Left renal pelvis (tissue), 4 donors: ENCODE measurements at places on chromosomes 1 and 21. TPM values are rescaled to one million over a fixed set of nuclear protein-coding genes. Genes with fewer than 3 reads are reported as not detected.

DNA sequence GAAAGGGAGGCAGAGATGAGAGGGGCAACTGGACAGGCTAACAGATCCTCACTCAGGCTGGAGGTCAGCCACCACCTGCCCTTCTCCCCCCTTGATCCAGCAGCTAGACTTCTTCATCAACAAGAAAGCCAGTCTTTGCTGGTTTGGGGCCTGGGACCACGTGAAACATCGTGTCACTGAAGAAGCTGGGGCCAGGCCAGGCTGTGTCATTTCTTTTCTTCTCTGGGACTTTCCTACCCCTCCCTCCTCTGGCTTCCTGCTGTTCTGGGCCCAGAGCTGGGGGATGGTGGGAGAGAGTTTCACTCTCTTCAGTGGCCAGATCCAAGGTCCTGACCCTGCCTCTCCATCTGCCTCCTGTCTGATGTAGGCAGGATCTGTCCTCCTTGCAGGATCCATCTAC lies 18.1 kb upstream of the SLC26A9 start:
- DNase-seq: no peak

DNA sequence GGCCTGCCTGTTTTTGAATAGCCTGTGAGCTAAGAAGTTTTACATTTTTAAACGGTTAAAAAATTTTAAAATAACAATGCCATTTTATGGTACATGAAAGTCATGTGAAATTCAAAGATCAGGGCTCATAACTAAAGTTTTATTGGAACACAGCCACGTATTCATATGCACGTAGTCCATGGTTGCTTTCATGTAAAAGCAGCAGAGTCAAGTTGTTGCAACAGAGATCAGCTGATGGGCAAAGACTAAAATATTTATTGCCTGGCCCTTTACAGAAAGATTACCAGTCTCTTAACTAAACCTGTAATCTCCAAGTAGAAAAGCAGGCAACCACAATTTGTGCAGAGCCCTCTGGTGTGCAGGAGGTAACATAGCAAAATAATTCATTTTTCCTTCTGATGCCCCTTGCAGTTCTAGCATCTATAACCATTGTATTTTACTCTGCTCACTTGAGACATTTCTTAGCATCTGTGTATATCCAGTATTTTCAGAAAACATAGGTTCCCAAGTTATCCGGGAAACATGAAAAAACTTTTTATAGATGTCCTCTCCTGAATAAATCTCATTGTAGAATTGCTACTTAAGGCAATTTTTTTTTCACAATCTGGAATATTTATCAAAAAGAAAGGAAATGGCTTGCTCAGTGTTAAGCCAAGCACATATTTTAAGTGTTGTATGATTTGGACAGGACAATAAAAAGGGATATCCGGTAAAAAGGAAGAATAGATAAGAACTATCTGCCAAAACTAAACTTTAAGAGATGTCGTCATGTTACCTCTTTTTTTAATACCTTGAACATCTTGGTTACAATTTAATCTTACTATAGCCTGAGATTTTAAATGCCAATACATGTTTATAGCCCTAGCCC lies 430.8 kb downstream of the PLPP3 start:
- no peak for DNase-seq

GRCh38 chr21:35189077-35189863 lies 140.2 kb upstream of the RUNX1 start:
- no peak for DNase-seq

DNA sequence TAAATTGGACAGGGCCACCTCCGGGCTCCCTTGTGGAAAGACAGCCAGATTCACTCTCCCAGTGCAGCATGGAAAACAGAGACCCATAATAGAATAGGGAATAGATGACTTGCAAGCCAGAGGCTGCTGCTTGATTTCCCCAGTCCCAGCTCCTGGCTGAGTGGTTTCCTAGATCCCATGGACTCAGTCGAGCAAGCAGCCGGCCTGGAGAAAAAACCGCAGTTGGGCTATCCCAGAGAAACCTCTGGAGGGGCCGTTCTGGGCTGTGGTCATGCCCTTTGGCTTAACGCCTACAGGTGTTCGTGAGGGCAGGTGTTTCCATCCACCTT lies 61.7 kb downstream of the ELK4 start:
- no peak for DNase-seq

- DNase-seq: no peak
These were observed 27.8 kb downstream of the GBP6 start for GRCh38 chr1:89391686-89392085.

- DNase-seq: no peak
These were observed 25.3 kb upstream of the SDC3 start for GRCh38 chr1:30933874-30934252.

GRCh38 chr1:67130673-67131072 lies 4.1 kb downstream of the C1orf141 start:
- DNase-seq: no peak

- no peak for DNase-seq
These were observed 32.0 kb upstream of the EXO1 start for GRCh38 chr1:241816008-241816407.

GRCh38 chr1:27872059-27872801 lies at the start of gene THEMIS2:
THEMIS2 (plus strand) TSS chr1:27872544; CDS start chr1:27872572, 28 bp downstream.
- no peak for DNase-seq

DNA sequence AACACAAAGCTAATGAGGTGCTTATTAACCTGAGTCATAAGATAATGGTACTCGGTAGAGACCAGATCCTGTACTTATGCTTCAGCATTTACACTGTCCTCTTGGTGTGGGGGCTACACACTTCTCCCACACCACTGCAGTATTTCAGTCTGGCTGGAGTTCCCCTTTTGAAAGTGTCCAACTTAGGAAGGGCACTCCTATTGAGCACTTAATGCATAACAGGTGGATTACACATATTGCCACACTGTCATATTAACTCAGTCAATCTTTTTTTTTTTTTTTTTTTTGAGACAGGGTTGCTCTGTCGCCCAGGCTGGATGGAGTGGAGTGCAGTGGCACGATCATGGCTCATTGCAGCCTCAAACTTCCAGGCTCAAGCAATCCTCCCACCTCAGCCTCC lies 1.5 kb downstream of the GPATCH4 start:
- DNase-seq: no peak

- DNase-seq: no peak
These were observed 11.6 kb upstream of the AKR7A3 start for GRCh38 chr1:19300211-19300610.

DNA sequence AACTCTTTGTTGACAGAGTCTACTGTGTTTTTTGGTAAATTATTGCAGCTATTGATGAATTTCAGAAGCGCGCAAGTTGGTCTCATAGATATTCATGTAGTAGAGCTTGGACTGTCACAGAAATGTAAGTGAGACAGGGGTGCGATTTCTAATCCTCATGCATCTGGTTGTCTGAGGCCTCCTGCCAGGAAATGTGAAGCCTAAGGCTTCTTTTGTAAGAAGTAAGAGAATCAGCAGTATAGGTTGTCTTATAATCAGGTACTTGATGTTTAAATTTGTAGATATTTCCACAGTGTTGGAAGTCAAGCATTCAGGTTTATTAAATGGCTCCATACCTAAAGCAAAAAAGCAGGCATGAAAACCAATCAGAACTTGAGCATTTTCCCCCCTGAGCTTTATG lies 332.9 kb upstream of the FMN2 start:
- DNase-seq: no peak

DNA sequence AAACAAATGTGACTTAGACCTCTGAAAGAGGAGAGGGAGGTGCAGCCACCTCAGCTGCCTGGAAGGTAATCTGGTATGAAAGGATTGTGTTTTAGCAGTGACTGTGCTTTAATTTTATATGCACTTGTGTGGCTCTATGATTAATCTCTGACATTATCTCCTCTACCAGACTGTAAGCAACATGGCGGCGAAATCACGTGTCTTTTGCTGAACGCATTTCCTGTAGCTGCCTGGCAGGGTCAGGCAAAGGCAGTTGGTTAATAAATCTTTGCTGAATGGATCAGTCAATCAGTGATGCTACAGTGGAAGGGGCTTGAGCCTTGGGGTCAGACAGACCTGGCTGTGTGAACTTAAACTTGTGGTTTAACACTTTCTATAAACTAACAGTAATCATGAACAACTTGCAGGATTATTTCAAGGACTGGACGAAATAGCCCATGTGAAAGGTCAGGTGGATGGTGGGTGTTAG lies 96.9 kb downstream of the ADSS2 start:
- DNase-seq: no peak

GRCh38 chr21:45352621-45353139 lies 52.3 kb upstream of the COL18A1 start:
- no peak for DNase-seq

GRCh38 chr1:89672489-89673183 lies 39.7 kb downstream of the LRRC8C start:
- no peak for DNase-seq

- no peak for DNase-seq
These were observed 76.7 kb upstream of the GPR88 start for GRCh38 chr1:100461222-100461621.

- no peak for DNase-seq
These were observed 129.1 kb upstream of the NGF start for GRCh38 chr1:115467196-115467595.

GRCh38 chr21:43195121-43196021 lies 26.6 kb downstream of the CRYAA start:
- DNase-seq: no peak

The S100A4 gene
- 106 TPM for polyA plus RNA-seq

- no peak for DNase-seq
These were observed 15.2 kb downstream of the BCAN start for GRCh38 chr1:156656806-156657740.

DNA sequence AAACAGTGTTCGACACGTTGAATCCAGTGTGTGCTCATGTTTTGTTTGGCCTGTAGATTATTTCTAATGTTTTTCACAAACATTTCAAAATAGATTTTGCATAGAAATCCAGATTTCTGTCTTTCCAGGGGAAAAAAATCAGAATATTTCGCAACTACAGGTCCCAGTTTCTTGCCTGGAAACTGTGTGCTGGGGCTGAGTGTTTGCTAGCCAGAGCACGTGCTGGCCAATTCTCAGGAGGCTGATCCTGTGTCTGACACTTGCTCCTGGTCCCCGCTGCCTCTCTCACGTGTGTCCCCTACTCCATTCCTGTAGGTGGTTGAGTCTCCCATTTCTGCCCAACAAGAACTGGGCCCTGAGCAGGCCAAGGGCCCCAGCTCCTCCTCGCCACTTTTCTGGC lies 2.4 kb downstream of the MAB21L3 start:
- no peak for DNase-seq

The CFHR3 gene
- polyA plus RNA-seq: 1.1 TPM

GRCh38 chr1:151540021-151540981 lies at the start of gene TUFT1:
TUFT1 (plus strand) TSS chr1:151540309; CDS start chr1:151540367, 58 bp downstream.
- DNase-seq: peak; percentile 78

The CELA3A gene
- not detected for polyA plus RNA-seq

GRCh38 chr1:54362881-54363340 lies 43.3 kb downstream of the SSBP3 start:
- DNase-seq: no peak

DNA sequence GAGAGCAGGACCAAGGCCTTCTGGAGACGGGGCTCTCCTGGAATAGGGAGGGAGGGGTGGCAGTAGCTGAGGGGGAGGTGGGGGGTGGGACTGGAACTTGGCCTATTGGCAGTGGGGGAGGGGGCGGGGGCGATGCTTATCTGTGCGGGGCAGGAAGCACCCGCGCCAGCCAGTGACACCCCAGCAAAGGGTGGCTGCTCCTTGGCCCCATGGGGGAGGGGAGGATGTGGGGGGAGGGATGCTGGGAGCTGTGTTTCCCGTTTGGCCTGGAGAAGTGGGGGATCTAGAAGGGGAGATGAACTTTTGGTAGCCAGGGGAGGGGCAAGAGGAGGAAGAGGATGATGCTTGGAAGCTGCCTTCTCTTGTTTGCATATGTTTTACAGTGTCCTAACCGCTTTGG lies 11.0 kb downstream of the ZBTB7B start:
- DNase-seq: no peak

GRCh38 chr1:235495551-235495950 lies 8.7 kb downstream of the B3GALNT2 start:
- DNase-seq: no peak

GRCh38 chr1:209383907-209384709 lies 199.4 kb upstream of the CAMK1G start:
- DNase-seq: no peak

DNA sequence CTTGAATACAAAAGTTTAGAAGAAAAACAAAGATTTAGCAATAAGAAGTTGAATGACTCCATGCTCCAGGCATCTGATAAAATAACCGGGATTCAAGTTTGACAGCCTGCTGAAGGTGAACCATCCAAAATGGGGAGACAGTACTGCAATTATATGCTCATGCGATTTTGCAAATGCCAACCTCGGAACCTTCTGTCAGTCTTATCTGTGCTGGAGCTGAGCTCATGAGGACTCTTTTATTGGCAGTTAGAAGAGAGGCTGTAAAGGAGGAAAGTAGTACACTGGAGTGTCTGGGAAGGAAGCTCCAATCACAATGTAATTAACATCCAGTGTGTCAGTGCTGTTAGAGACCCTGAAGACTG lies 170.0 kb downstream of the GALNT2 start:
- DNase-seq: no peak

The MFN2 gene
- 59.4 TPM for polyA plus RNA-seq

DNA sequence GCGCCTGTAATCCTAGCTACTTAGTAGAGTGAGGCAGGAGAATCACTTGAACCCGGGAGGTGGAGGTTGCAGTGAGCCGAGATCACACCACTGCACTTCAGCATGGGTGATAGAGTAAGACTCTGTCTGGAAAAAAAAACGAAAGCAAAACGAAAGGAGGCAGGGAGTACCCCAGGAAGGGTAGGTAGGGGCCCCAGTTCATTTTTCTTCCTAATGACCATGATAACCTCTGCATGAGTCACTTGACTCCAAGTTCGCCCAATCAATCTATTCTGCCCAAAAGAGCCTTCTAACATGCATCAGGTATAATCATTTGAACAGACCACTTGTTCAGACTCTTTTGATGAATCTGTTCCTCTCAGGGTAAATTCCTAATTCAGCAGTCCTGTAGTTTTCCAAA lies 13.2 kb upstream of the TMEM201 start:
- DNase-seq: no peak

- no peak for DNase-seq
These were observed 111.8 kb downstream of the FGGY start for GRCh38 chr1:59408608-59409240.

GRCh38 chr21:29829564-29830275 lies 110.1 kb downstream of the GRIK1 start:
- DNase-seq: no peak

The LAMB3 gene
- polyA plus RNA-seq: 0.35 TPM

DNA sequence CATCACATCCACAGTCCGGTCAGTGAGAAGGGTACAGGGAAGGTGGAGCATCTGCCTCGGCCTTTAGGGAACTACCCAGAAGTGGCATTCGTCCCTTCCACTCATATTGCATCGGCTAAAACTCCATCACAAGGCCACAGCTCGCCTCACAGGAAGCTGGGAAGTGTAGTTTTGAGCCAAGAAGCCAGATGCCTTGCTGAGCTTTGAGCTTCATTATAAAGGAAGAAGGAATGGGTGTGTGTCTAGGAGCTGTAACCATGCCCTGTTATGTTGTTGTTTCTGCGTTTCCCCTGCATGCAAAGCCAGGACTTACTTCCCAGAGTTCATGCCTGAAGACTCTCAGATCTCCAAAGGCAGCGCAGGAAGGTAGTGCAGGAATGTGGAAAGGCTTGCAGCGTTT lies 61.1 kb downstream of the OPTC start:
- no peak for DNase-seq

DNA sequence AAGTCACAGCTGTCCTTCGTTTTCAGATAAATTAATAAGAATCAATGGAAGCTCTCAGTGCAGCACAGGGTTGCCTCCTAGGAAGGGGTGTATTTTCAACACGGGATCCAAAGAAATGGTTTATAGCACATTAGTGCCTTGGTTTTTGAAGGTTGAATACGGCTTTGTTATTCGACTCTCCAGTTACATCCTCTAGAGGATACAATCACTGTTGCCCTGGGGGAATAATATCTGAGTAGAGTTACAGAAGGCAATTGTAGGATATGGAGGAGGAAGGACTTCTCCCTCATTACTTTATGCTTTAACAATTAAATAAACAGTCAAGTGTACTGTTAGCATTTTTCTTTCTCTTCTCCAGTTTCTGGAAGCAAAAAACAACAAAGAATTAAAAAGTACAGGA lies 14.3 kb upstream of the ZNF326 start:
- DNase-seq: no peak
